ENCODE measurements at places on chromosomes 11 and 22. TPM values are rescaled to one million over a fixed set of nuclear protein-coding genes. Genes with fewer than 3 reads are reported as not detected.

DNA sequence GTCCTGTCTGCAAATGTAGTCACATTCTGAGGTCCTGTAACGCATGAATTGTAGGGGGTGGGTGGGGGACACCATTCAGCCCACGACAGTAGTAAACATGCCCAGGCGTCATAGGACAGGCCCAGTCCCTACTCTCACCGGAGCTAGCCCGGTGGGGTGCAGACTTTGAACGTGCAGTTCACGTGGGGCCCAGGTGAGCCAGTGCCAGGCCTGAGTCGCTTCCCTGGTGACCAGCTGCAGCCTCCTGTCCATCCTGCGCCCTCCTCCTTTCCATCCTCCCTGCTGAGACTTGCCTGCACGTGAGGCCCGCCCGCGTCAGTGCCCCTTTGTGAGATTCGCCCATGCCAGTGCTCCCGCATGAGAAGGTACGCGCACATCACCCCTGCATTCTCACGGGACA, 116.8 kb downstream of the WNT7B start:
- H3K36me3 ChIP-seq: no peaks in the 10 kb centered on the region
- H3K27me3 ChIP-seq: peaks cover 15% of the 10 kb centered on the region
- no peak overlapping the region for H3K27ac ChIP-seq
- no peak overlapping the region for H3K4me3 ChIP-seq
- peaks cover 8% of the 10 kb centered on the region for H3K4me1 ChIP-seq

GRCh38 chr11:64443001-64443400, 84.0 kb downstream of the RPS6KA4 start:
- no peak overlapping the region for H3K27ac ChIP-seq
- H3K4me3 ChIP-seq: no peak overlapping the region
- no peaks in the 10 kb centered on the region for H3K36me3 ChIP-seq
- no peaks in the 10 kb centered on the region for H3K27me3 ChIP-seq

DNA sequence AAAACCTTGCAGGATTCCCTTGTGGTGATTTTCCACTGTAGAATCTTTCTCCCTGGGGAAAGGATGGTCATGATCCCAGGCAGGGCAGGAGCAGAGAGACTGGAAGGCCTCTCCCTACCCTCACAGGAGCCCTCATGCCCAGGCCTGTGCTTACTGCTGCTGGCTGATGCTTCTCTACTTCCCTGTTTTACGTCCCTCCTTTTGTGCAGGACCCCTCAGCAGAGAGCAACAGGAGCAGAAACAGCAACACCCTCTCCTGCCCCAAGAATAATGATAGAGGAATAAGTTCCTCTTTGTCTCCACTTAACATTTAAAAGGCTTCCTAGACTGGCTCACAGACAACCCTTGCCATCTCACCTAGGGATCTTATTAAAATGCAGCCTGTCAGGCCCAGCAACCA, 3.6 kb downstream of the ISX start:
- no peaks in the 10 kb centered on the region for H3K36me3 ChIP-seq
- H3K4me3 ChIP-seq: no peak overlapping the region
- no peaks in the 10 kb centered on the region for H3K27me3 ChIP-seq

DNA sequence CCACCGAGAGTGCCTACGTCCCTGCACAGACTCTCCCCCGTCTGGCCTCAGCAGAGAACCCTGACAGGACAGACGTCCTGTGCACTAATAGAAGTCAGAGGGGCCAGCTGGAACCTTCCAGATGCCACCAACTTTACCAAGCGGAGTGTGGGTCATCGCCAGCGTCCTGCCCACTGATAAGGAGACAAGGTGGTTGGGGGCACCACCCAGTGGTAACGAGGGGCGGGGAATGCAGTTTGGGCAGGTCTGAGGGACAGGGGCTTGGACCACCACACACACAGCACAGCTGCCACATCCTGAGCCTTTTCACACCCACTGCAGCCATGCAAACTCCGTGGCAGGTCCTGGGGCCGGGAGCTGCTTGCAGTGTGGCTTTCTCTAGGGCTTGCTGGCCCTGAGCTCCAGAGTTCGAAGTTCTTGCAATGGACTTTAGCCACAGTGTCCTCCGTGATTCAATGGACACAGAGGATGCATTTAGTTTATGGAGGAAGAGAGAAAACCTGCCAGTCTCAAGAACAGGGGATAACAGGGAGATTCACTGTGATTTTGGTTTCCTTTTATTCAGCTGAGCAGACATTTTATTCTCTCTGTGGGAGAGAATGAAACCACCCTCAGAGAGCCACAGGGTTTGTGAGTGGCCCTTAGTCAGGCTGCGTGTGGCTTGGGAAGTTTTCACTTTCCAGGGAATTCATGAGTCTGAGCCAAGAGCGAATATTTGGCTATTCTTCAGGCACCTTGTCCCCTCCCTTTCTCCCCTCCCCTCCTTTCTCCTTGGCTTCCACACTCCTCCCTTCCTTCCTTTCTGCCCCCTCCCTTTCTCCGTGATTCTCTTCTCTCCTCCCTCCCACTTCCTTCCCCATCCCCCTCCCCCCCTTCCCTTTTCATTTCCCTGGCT, 13.1 kb downstream of the MRGPRG start:
- H3K27ac ChIP-seq: no peak overlapping the region
- H3K4me3 ChIP-seq: no peak overlapping the region
- no peaks in the 10 kb centered on the region for H3K36me3 ChIP-seq
- DNase-seq: peak; percentile 45
- peaks cover 3% of the 10 kb centered on the region for H3K4me1 ChIP-seq
- peaks cover 50% of the 10 kb centered on the region for H3K27me3 ChIP-seq

DNA sequence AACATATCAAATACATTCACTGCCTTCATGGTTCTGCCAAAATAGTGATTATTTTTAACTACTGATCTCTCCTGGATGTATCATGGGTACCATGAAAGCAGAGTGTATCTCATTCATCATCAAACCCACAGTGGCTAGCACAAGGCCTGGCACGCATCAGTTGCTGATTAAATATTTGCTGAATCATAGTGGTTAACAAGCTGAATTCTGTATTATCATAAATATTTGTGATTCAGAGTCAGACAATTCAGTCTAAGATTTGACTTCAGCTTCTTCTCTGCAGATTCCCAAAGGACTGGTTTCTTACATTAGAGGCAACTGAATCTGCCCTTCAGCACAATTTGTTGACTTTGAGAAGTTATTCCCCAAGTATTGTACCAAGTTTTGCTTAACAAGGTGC, 715.8 kb upstream of the LRRC4C start:
- no peaks in the 10 kb centered on the region for H3K4me1 ChIP-seq
- DNase-seq: no peak
- H3K27me3 ChIP-seq: no peaks in the 10 kb centered on the region

The FAT3 gene
- 3.0 TPM for total RNA-seq

- peak within 1 kb of the TSS; percentile 67 for H3K4me3 ChIP-seq
- H3K36me3 ChIP-seq: no peaks in the 10 kb centered on the region
- DNase-seq: peak; percentile 89
- peaks cover 7% of the 10 kb centered on the region for H3K4me1 ChIP-seq
Observed at GRCh38 chr22:38467904-38468442, at the start of gene KDELR3. KDELR3 (plus strand) TSS chr22:38468096; CDS start chr22:38468234, 138 bp downstream.

The RBMXL2 gene
- not detected for total RNA-seq

The CPT1A gene
- total RNA-seq: 83.9 TPM

- H3K27me3 ChIP-seq: no peaks in the 10 kb centered on the region
- H3K36me3 ChIP-seq: no peaks in the 10 kb centered on the region
- no peak overlapping the region for H3K4me3 ChIP-seq
- H3K4me1 ChIP-seq: no peaks in the 10 kb centered on the region
- DNase-seq: no peak
- no peak overlapping the region for H3K27ac ChIP-seq
Observed at GRCh38 chr11:120035756-120036155, 102.2 kb downstream of the TRIM29 start.

GRCh38 chr11:786235-787083, 3.4 kb downstream of the CEND1 start:
- peaks cover 4% of the 10 kb centered on the region for H3K4me1 ChIP-seq
- H3K27me3 ChIP-seq: peaks cover 31% of the 10 kb centered on the region
- H3K4me3 ChIP-seq: no peak overlapping the region
- H3K27ac ChIP-seq: no peak overlapping the region
- no peak for DNase-seq

The SNX15 gene
- 27.4 TPM for total RNA-seq

DNA sequence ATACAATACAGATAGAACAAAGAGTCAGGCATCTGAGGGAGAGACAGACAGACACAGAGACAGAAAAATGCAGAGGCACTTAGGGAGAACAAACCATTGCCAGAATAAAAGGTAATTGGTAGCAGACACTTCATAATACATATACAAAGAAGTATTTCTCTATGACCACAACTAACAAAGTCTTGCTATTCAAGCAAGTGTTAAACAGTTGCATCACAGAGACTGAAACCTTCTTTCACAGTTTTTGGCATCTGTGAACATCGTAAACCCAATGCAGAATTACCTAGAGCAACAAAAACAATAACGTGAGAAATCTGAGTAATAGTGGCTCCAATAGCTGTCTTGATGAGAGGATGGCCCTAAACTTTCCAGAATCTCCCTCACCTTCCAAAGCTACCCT, 116.4 kb downstream of the BLID start:
- no peaks in the 10 kb centered on the region for H3K4me1 ChIP-seq
- no peak for DNase-seq
- no peaks in the 10 kb centered on the region for H3K27me3 ChIP-seq
- H3K36me3 ChIP-seq: no peaks in the 10 kb centered on the region

DNA sequence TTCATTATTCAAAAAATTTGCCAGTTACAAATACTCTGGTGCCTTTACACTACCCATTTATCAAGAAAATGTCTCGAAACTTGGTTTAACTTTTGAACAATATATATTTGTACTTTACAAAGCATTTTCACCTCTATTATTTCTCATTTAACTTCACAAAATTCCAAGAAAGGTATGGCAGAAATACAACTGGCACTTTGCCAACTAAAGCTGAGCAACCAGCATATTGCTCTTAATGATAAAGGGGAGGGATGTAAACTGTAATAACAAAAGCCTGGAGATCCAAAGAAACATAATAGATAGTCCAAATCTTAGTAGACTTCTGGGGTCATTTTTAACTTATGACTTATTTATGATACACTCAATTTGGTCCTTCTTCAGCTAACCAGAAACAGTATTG, 7.7 kb downstream of the PITPNB start:
- DNase-seq: no peak
- no peak overlapping the region for H3K27ac ChIP-seq
- no peak overlapping the region for H3K4me3 ChIP-seq
- no peaks in the 10 kb centered on the region for H3K36me3 ChIP-seq

DNA sequence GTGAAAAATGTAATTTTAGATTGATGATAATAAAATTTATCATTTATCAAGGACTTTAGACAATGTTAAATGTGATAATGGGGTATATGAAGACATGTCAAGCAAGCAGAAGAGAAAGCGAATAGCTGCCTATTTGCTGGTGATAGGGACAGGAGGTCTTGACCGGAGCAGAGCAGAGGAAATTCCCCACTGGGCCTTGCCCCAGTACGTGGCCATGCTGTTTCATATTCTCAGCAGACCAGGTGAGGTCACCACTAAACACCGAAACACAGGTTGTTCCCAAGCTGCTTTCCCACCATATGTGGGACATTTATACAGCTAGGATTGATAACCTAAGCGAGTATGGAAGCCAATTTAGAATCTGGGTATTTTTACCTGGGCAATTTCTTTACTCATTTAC, 1629.6 kb downstream of the FAM181B start:
- no peak overlapping the region for H3K4me3 ChIP-seq
- no peak for DNase-seq

The MUC5B gene
- total RNA-seq: 33.4 TPM

- DNase-seq: peak; percentile 52
- H3K4me3 ChIP-seq: no peak overlapping the region
- no peaks in the 10 kb centered on the region for H3K27me3 ChIP-seq
- no peak overlapping the region for H3K27ac ChIP-seq
- no peaks in the 10 kb centered on the region for H3K4me1 ChIP-seq
- H3K36me3 ChIP-seq: no peaks in the 10 kb centered on the region
Observed at GRCh38 chr11:14342906-14343305, 16.1 kb downstream of the RRAS2 start.

DNA sequence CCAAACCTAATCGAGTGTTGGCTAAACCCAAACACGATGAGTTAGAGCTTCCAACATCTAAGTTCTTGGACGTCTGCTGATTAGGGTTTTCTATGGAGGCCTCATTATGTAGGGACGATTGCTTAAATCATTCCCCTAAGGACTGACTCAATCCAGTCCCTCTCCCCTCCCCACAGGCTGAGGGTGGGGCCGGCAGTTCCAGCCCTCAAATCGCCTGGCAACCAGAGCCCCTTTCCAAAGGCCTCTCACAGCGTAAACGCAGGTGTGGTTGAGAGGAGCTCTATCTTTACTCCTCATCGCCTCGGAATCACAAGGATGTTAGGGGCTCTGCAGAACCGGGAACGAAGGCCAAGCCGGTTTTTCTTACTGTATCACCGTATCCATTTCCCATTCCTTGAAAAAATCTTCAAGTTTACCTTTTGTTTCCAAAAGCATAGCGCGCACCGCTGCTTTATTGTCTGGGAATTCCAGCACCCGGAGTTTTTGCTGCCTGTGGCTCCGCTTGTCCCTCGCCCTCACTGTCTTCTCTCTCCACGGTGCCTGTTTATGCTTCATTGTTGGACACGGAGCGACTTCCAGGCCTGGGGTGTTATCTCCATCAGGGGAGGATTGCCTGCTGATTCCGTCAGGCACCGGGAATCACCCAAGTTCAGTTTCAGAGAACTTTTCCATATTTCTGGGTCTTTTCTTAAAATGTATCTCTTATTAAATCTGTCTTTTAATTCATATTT, 13.8 kb upstream of the IFITM3 start:
- H3K27ac ChIP-seq: no peak overlapping the region
- H3K4me1 ChIP-seq: peaks cover 19% of the 10 kb centered on the region
- H3K4me3 ChIP-seq: no peak overlapping the region

DNA sequence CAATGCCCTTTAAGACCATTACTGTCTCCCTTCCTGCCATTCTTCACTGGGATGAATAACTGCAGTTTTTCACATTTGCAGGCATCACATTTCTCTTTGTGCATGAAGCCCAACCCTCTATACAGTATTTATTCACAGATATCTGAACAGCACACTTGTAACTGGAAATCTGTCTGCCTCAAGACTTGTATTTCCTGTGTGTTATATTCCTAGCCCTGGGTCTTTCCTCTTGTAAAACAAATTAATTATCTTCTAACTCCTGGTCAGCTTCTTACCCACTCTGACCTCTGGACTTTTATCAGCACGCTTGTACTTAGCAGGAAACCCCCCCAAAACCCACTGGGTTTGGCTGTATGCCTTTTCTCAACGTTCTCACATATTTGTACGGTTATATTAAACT, 2.0 kb downstream of the CSRP3 start:
- no peak overlapping the region for H3K4me3 ChIP-seq
- H3K4me1 ChIP-seq: no peaks in the 10 kb centered on the region
- no peak for DNase-seq
- no peaks in the 10 kb centered on the region for H3K27me3 ChIP-seq
- H3K27ac ChIP-seq: no peak overlapping the region
- H3K36me3 ChIP-seq: no peaks in the 10 kb centered on the region

DNA sequence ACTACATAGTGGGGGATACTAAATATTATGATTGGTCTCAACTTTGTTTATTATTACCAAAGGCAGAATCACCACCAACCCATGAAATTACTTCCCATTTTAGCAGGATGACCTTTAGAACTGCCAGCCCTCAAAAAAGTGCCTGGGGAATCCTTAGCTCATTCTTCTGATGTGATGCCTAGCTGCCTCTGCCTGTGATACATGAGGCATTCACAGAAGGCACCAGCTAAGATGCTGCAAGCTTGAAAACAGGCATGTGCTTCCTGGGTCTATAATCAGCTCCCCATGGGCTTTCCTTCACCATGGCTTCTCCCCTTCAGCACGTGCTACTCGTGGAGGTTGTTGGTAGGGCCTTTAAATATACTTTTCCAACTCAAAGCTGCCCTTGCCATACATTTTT, 50.4 kb upstream of the ARHGAP20 start:
- H3K36me3 ChIP-seq: no peaks in the 10 kb centered on the region
- no peaks in the 10 kb centered on the region for H3K27me3 ChIP-seq
- no peak overlapping the region for H3K4me3 ChIP-seq
- H3K4me1 ChIP-seq: peaks cover 6% of the 10 kb centered on the region
- no peak overlapping the region for H3K27ac ChIP-seq
